ENCODE measurements at places on chromosomes 7 and 10.

- no peak for DNase-seq
Measured at GRCh38 chr10:93471110-93471651, 11.0 kb downstream of the MYOF start.

DNA sequence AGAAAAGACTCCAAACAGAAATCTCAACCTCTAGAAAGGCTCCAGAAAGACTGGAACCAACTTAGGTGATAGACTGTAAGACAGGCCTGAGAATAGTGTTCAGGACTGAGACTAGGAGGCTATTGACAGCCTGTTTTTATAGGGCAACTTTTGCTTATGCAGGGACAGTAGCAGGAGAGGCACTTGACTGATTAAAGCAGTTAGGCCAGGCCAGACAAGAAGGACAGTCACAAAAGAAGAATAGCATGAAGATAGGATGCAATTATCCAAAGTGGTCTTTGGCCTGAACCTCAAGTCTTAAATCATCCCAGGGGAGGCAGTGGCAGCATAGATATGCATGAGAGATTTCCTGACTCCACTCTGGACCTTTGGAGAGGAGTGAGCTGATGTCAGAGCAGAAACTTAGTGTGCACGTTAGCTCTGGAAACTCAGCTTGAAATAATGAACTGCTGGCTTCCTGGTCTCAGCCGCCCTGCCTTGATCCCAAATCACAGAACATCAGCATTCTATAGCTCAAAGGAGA lies 290.6 kb downstream of the SORCS3 start:
- DNase-seq = no peak

GRCh38 chr7:78450706-78451105 lies 652.1 kb downstream of the PHTF2 start:
- no peak for DNase-seq

DNA sequence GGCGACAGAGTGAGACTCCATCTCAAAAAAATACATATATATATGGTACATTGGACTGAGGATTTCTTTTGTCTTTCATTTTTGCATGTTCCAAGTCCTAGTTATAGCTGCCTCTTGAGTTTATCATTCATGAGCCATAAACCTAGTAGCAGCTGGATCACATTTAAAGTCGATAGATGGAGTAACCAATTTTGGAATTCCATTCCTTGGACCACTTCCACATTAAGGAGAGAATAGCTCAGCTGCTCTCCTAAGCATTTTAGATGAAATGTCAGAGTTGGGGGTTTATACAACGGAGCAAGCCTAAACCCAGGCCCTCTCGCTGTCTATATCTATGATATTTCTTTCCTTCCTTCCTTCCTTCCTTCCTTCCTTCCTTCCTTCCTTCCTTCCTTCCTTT lies 141.2 kb downstream of the LYZL1 start:
- no peak for DNase-seq

- no peak for DNase-seq
Measured at GRCh38 chr10:76329891-76330575, 898.6 kb downstream of the LRMDA start.

- DNase-seq = no peak
Measured at GRCh38 chr7:44985033-44985695, 6.3 kb upstream of the MYO1G start.
